ENCODE measurements at places on chromosomes 7 and 10.

GRCh38 chr7:156585025-156585648 lies 55.4 kb upstream of the RNF32 start:
- DNase-seq, result no peak

- no peak for DNase-seq
Measured at GRCh38 chr7:44150466-44150832, 9.3 kb upstream of the MYL7 start.

DNA sequence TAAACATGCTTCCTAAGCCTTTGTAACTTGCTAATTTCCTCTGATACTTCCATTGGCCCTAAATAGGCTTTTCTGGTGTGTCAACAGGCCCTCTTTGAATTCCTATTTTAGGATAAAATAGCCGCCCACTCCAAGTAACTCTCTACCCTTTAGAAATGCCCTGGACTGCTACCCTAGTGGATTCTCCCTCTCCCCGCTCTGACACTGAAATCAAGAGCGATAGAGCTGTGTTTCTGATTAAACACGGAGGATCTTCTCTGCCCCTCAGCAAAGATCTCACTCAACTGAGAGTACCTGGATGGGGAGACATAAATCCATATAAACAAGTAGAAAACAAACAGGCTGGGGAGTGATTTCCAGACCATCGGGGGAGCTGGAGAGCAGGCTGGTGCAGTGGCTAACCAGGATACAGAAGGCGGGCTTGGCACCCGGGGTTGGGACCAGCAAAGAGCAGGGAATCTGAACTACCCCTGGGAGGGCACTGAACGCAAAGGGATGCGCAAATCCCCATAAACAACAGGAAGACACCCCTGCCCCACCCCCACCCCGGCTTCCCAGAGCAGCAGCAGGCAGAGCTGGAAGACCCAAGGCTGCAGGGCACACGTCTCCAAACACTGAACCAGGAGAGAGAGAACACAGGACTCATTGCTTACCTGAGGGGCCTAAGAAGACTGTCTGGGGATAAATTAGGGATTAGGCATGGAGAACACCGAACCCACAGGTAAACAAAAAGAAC lies 2.5 kb downstream of the ASB13 start:
- DNase-seq, result no peak

GRCh38 chr10:101941871-101942270 lies 98.3 kb upstream of the KCNIP2 start:
- no peak for DNase-seq

DNA sequence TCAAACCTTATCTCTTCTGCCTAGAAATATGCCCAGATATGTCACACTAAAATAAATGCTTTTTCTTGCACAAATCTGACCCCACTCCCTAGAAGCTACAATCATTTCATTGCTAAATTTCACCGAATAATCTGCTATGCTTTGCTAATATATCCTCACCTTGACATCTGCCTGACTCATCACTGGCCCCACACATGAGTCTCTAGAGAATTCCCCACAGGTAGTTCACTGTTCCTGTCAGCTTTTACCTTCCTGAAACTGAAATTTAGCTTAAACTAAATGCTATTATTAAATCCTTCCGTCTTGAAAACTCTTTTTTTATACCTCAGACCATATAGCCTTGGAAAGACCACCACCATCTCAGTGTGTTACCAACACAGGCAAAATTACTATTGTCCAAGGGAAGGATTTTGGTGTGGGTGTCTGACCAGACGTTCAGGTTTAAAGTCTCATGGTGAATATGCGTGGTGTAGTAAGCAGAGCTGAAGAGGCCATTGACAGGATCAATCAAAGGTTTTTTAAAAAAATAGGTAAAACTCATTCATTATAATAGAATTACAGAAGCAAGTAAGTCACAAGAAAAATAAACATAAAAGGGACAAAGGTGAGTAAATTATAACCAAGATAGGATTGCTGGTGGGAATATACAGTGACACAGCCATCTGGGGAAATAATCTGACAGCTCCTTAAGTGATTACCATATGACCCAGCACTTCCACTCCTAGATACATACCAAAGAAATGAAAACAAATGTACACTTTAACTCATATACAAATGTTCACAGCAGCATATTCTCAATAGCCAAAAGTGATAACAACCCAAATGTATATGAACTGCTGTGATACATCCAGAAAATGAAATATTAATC lies 173.5 kb downstream of the KMT2E start:
- no peak for DNase-seq

DNA sequence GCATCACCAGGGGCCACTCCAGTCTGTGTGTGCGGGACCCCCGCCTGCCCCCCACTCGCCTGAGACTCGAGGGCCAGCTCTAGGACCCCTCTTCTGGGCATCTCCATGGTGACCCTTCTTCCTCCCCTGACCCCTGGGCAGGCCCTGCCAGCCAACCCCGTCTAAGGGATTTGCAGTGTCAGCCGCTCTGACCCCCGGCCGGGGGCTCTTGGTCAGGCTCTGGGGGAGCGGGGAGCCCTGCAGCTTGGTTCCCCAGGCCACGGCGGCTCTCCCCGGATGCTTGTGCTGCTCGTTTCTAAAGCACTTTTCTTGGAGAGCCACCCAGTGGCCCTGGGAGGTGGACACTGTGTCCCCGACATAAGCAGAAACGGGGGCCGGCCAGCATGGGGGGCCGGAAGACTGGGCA lies 5.3 kb downstream of the TTYH3 start:
- DNase-seq, result no peak

- DNase-seq, result peak; percentile 91
Measured at GRCh38 chr10:95832216-95833041, 75.3 kb upstream of the CC2D2B start.

DNA sequence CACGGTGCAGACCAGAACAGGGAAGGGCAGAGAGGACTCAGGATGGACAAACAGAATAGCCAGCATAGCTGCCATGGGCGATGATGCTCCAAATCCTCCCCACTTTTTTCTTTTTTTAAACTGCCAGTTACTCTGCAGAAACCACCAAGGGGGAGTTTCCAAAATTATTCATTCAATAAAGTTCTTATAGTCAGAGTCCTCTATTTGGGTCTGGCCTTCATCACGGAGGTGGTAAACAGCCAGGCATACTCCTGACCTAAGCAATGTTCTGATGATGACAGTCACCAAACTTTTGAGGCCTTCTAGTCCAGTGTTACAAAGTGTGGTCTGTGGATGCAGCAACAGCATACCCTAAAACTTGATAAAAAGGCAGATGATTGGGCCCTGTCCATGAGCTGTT lies 12.3 kb downstream of the RAPGEF5 start:
- DNase-seq, result no peak

GRCh38 chr10:57785546-57785945 lies 482.1 kb downstream of the IPMK start:
- no peak for DNase-seq

DNA sequence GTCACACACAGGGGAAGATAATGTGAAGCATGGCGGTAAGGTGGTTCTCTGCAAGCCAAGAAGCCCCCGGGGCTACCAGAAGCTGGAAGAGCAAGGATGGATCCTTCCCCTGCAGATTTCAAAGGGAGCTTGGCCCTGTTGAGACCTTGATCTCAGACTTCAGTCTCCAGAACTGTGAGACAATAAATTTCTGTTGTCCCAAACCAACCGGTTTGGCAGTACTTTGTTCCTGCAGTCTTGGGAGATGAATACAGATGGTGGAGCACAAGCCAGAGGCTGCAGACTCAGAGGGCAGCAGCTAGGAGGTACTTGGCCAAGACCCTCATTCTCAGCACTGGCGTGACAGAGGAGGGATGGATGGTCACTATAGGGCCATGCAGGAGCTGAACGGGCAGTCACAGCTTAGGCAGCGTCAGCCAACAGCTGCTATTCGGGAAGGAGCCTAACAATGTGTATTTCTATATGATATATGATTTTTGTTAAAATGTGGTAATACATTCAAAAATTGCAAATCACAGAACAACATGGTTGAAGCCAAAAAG lies 387.3 kb downstream of the TNS3 start:
- no peak for DNase-seq

DNA sequence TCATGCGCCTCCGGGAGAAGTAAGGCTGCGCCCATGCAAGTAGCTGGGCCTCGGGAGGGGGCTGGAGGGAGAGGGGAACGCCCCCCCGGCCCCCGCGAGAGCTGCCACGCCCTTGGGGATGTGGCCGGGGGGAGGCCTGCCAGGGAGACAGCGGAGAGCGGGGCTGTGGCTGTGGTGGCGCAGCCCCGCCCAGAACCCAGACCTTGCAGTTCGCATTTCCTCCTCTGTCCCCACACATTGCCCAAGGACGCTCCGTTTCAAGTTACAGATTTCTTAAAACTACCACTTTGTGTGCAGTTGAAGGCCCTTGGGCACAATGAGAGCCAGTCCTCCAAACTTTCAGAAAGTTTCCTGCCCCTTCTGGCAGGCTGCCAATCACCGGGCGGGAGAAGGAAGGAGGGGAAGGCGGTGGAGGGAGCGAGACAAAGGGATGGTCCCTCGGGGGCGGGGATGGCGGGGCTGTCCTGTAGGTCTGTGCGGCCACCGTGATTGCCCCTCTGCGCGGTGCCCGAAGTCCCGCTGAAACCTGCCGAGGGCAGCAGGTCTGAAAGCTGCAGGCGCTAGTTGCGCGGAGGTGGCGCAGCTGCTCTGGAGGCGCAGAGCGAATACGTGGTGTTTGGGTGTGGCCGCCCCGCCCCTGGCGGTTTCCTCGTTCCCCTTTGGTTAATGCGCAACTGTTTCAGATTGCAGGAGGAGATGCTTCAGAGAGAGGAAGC lies 2.1 kb downstream of the VIM start:
- DNase-seq, result peak; percentile 97

GRCh38 chr7:158958618-158959017 lies 102.3 kb downstream of the DYNC2I1 start:
- no peak for DNase-seq

- no peak for DNase-seq
Measured at GRCh38 chr10:76899490-76899889, 738.1 kb downstream of the KCNMA1 start.

GRCh38 chr7:143458681-143459080 lies 15.4 kb downstream of the TAS2R60 start:
- DNase-seq, result peak; percentile 23

DNA sequence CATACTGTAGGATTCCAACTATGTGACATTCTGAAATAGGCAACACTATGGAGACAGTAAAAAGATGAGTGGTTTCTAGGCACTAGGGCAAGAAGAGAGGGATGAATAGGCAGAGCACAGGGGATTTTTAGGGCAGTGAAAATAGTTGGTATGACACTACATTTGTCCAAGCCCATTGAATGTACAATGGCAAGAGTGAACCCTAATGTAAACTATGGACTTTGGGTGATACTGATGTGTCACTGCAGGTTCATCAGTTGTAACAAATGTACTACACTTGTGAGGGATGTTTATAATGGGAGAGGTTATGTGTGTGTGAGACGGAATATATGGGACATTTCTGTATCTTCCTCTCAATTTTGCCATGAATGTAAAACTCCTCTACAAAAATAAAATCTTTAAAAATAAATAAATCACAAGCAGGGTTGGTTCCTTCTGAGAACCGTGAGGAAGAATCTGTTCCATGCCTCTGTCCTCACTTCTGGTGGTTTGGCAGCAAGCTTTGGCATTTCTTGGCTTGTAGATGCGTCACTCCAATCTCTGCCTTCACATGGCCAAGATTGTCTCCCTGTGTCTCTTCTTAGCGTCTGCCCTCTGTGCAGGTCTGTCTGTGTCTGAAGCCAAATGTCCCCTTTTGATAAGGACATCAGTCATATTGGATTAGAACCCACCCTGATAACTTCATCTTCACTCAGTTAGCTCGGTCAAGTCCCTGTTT lies 83.1 kb upstream of the AGBL3 start:
- DNase-seq, result no peak

DNA sequence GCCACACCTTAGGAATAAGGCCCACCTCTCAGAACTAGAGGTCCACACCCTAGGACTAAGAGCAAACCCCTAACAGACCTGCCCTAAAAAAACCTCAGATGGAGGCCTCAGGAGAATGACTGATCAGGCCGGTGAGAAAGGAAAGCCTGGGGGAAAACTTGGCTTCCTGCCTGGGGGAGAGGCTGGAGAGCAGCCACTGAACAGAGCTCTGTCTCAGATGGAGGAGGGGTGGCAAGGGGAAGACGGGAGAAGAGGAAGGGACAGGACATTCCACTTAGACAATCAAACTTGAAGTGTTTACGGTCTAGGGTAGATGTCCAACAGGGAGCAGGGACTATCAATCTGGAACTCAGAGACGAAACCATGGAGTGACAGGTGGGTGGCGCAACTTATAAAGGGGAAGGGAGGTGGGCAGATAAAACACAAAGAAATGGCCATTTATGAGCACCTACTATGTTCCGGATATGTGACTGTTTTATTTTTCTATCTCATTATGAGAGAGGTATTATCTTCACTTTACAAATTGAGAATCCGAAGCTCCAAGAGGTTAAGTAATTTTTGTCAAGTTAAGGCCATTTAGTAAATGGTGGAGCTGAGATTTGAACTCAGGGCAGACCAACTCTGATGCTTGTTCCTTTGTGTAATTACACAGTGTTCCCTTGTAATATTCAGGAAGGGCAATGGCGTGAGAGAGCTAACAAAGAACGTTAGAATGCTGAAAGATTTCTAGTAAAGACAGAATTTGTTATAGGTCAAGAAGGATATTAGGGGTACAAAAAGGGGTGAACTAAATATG lies 82.6 kb downstream of the DNMBP start:
- DNase-seq, result no peak

DNA sequence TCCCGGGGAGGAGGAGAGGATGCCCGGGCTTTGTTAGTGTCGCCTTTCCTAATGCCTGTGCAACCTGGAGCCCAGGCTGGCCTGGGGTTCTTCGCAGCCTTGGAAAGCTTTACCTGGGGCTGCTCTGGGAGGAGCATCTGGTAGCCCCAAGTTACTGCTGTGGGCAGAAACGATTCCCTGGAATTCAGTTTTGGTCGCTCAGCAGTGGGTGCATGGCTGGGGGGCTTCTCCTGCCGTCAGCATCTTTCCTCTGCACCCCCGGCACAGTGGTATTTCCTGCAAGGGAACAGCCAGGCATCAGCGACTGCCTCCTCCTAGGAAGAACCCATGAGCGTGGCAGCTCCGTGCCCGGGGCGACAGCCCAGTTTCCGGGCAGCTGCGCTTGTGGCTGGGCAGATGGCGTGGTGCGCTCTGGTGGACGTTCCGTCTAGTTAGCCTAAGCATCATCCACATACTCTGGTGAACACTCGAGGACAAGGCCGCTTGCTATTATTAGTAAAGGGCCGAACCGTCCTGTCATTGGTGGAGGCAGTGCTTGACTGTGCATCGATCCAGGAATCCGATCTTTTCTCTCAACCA lies 107.0 kb upstream of the BTBD16 start:
- no peak for DNase-seq

GRCh38 chr7:30800785-30801252 lies 29.6 kb downstream of the MINDY4 start:
- DNase-seq, result peak; percentile 82

All from activated CD4-positive, alpha-beta T cell treated with anti-CD3 and anti-CD28 coated beads, Interleukin-2, amount 10 ng/mL, durations not matched to agents 24 days and 14 days (primary cell).